LHCN-M2 (cell line): ENCODE measurements at places on chromosomes 12 and 14. TPM values are rescaled to one million over a fixed set of nuclear protein-coding genes. Genes with fewer than 3 reads are reported as not detected.
A peak's percentile ranks its signal among the peaks of the same experiment; 100 is the strongest.

The RPS6KL1 gene
- 0.80 and 1.9 TPM in 2 replicates for total RNA-seq

The KRT3 gene
- total RNA-seq: not detected in 2 replicates

The AMN gene
- not detected in 2 replicates for total RNA-seq

The FOXN4 gene
- not detected in 2 replicates for total RNA-seq

The BCL11B gene
- not detected in 2 replicates for total RNA-seq

The LTB4R2 gene
- total RNA-seq: 2.4 and 2.5 TPM in 2 replicates

The CAPZA3 gene
- not detected in 2 replicates for total RNA-seq

The A2M gene
- total RNA-seq: 0.06 TPM in 1 of 2 replicates, not detected in the other

The TAPBPL gene
- total RNA-seq: 8.5 and 9.4 TPM in 2 replicates

The FIGNL2 gene
- total RNA-seq: 0.13 and 0.17 TPM in 2 replicates

The SCNN1A gene
- total RNA-seq: 0.32 and 0.69 TPM in 2 replicates

DNA sequence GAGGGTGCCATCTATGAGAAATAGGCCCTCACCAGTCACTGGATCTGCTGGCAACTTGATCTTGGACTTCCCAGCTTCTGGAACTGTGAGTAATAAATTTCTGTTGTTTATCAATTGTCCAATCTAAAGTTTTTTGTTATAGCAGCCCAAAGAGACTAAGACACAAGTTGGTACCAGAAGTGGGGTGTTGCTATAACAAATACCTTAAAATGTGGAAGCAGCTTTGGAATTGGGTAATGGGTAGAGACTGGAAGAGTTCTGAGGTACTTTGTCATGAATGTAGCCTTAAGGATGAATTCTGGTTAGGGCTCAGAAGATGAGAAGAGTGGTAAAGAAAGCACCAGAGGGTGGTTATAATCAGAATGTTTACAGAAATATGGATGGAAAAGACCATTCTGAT, 21.5 kb downstream of the GMFB start:
- no peak for DNase-seq

DNA sequence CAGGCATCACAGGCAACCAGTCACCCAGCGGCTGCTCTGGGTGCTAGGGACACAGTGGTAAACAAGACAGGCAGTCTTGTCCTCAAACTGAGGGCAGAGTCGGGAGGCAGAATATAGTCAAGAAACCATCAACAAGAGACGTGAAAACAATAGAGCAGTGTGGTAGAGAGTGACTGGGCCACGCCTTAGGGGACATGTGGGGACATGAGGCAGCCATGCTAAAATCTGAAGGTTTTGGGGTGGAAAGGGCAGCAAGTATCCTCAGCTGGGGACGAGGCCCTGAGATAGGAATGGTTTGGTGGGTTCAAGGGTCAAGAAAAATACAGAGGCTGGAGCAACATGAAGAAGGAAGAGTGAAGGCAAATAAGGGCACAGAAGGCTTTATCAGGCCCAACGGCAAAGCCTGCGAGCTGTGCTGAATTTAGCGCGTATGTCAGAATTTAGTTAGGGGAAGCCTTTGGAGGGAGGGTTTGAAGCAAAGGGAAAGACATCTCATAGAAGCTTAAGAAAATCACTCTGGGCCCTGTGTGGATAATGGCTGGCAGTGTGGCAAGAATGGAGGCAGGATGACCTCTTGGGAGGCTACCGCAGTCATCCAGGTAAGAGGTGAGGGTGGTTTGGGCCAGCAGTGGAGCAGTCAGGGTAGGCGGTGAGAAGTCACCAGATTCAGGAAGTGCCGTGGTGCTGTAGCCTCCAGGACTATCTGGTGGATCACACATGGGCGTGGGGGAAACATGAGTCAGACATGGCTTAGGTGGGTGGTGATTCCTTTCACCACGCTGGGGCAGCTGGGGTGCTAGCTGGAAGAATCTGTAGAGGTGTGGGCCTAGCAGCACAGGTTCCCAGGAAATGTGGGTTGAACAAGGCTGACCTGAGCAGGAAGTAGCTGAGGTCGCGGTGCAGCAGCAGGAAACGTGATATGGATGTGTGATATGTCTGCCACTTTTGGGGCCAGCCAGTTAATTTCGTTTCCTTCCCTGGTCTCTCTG, 3.0 kb downstream of the EVL start:
- DNase-seq: peak; percentile 24

DNA sequence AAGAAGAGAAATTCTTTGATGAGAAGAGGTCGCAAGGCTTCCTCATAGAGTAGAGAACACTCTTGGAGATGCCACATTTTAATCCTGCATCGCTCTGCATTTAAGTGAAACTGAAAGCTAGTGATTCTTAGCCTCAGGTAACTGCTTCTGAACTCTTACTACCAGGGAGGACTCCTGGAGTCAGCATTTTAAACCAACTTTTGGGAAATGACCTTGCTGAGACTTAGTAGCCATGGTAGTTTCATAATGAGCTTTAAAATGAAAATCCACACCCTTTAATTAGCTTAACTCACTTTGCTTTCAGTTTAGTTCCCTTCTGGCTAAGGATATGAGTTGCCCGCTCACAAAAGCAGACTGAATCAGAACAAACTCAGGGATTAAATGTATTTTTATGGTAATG, 80.3 kb downstream of the SYNE2 start:
- no peak for DNase-seq

DNA sequence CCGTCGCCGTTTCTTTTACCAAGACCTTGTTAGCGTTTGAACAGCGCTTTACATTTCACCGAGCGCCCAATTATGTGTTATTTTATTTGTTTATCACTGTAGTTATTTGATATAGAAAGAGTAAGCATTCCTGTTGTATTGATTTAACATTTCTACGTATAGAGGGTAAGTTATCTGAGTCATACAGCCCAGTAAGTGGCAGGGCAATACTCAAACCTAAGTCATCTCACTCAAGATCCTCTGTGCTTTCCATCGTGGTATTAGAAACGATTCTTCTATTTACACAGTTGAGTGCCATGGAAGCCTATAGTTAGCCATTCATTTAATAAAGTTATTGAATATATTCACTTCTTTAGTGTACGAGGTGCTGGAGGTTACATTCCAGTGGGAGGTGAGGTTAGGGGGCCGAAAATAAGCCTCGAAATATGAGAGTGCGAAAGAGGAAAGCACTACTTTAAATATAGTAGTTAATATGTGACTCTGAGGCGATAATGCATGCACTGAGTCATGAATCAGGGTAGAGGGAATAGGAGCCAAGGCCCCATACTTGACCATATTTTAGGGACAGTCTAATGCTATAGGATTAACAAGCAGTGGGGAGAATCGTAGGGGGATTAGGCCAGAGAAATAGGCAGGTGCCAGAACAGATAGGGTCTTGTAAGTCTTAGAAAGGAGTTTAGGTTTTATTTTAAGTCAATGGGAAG, 629 bp downstream of the RAD51AP1 start:
- DNase-seq: peak; percentile 5

GRCh38 chr14:91394105-91395081, 23.2 kb downstream of the CCDC88C start:
- no peak for DNase-seq

GRCh38 chr14:68208218-68208617, 388.6 kb downstream of the RAD51B start:
- DNase-seq: peak; percentile 47

- DNase-seq: no peak
These were observed 20.1 kb upstream of the TBX3 start for GRCh38 chr12:114704096-114704495.

- no peak for DNase-seq
These were observed 20.4 kb upstream of the PLEKHH1 start for GRCh38 chr14:67512463-67513310.

- no peak for DNase-seq
These were observed at the start of gene SLC6A12 for GRCh38 chr12:214003-214741. Gene SLC6A12, minus strand, starts transcription at chr12:214157. Its CDS starts 4,171 bp downstream, at chr12:209986.

DNA sequence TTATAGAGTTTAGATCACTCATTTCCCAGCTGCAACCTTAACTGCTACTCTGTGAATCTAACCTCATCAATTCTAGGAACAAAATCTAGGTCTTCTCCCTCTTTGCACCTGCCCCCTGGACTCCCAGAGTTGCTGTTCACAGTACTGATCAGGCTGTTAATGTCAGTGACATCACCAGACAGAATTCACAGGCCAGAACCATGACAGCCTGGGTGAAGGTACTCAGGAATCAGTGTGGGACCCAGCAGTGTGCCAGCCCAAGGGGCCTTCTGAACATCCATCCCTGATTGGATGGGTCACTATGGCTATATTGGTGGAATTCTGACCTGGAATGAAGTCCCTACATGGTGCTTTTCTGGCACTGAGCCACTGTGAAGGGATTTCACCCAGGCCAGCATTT, 72.8 kb downstream of the CLMN start:
- DNase-seq: no peak

DNA sequence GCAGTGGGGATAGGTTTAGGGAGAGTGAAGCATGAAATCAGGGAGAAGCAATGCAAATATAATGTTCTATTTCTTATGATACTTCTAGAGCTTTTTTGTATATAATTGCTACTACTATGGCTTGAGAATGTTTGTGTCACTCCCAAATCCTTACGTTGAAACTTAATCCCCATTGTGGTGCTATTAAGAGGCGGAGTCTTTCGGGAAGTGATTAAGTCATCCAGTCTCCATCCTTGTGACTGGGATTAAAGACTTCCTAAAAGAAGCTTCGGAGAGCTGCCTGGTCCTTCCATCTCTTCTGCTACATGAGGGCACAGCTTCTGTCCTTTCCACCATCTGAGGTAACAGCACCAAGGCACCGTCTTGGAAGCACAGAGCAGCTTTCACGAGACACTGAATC, 81.2 kb downstream of the COX16 start:
- no peak for DNase-seq

GRCh38 chr12:50050410-50051098, 6.8 kb upstream of the ASIC1 start:
- DNase-seq: no peak

- DNase-seq: no peak
These were observed 50.9 kb downstream of the TRPV4 start for GRCh38 chr12:109782326-109782703.

GRCh38 chr12:47891356-47891755, 13.4 kb downstream of the VDR start:
- DNase-seq: no peak
